ENCODE measurements at places on chromosomes 7 and 10. TPM values are rescaled to one million over a fixed set of nuclear protein-coding genes. Genes with fewer than 3 reads are reported as not detected.

DNA sequence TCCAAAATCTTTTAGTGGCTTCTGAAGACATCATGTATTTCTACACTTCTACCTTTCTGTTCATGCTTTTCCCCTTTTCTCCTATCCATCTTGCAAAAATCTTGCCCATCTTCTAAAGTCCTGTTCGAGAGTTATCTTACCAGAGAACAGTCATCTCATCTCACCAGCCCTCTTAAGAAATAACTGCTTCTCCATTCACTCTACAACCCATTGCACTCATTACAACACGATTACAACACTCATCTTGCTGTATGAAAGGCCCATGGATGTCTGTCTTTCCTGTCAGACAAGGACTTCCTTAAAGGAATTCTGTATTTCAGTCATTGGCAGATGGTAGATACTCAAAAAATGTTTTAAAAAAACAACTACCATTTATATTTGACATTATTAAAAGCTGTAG lies 30.8 kb downstream of the ZNF438 start:
- H3K4me3 ChIP-seq, result no peak overlapping the region
- H3K4me1 ChIP-seq, result peaks cover 49% of the 10 kb centered on the region
- no peak overlapping the region for H3K27ac ChIP-seq
- H3K27me3 ChIP-seq, result no peaks in the 10 kb centered on the region
- H3K36me3 ChIP-seq, result no peaks in the 10 kb centered on the region
- no peak for DNase-seq

The SLC16A9 gene
- total RNA-seq, result 0.50 TPM

The PTF1A gene
- not detected for total RNA-seq

- DNase-seq, result no peak
- H3K27ac ChIP-seq, result no peak overlapping the region
- H3K36me3 ChIP-seq, result peaks cover 9% of the 10 kb centered on the region
- H3K4me1 ChIP-seq, result peaks cover 5% of the 10 kb centered on the region
These were observed 37.6 kb downstream of the MICU1 start for GRCh38 chr10:72588266-72588665.

The SVOPL gene
- not detected for total RNA-seq

The SNCG gene
- total RNA-seq, result not detected

The NEURL1 gene
- total RNA-seq, result 2.5 TPM
